Activated CD8-positive, alpha-beta memory T cell treated with anti-CD3 and anti-CD28 coated beads, Interleukin-2, amount 50 U/mL, for 4 hours (primary cell): ENCODE measurements at places on chromosomes 4 and X.

DNA sequence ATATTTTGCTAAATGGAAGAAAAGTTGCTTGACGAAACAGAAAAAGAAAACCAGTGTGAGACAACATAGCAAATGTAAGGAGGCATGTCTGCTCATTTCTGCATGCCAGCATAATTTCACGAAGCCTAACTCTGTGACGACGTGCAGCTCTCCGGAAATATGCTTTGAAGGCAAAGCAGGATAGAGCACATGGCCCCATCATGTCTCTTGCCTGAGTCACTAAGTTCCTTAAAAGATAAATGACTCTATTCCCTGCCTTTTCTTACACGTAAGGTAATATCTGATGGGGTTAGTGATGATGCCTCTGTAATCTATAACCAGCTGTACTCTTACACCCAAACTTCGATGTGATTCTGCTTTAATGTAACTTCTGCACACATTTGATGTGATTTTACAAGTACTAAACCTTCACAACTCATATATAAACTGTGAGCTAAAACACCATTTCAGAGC lies 64.5 kb downstream of the ANXA3 start:
- no peak for DNase-seq

DNA sequence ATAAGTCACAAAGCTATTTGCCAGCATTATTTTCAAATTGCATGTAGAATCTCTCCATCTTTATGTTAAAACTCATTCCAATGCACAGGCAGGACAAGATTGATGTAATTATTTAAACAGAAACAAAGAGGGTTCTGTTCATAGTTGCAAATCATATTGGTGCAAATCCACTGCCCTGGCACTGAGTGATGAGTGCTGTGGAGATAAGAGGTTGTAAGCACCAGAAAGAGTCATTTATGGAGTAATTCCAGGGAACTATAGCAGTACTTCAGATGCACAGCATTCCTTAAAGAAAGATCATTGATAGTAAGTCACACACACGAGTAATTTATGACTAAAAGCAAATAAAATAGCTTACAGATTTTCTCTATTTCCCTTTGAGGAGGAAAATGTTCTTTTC lies 337.7 kb upstream of the CTSO start:
- no peak for DNase-seq

DNA sequence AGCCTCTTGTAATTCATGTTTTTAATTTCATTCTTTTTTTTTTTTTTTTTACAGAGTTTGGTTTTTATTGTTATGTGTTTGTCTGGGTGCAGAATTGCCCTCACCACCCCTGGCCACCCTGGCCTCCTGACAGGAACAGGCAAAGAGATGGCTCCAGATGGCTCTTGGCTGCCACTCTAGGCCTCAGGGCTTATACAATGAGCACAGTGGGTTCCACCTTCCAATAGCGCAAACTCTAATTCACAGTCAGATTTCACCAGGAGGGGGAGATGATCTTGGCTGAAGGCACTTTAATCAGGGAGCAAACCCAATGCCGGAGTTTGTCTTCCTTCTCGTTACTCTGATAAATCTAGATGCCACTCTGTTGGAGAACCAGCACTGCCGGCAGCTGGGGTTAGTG lies 24.8 kb downstream of the CPE start:
- DNase-seq: no peak

- no peak for DNase-seq
These were observed 101.8 kb upstream of the VEGFC start for GRCh38 chr4:176894498-176894897.

DNA sequence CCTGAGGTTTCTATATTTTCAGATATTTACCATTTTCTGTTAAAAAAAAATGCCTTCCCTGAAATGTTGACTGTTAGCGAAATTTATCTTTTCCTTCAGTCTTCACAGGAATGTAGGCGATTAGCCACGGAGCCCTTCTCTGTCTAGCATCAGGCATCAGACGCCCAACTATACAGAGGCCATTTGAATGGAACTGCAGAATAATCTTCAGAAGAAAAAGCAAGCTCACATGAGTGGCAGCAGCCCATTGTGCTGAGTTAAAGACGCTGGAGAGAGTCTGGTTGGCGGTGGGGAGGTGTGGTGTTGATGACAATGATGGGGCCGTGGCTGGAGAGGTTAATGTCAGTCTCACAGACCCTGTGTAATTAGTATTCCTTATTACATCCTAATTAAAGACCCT lies 196.8 kb upstream of the LEF1 start:
- no peak for DNase-seq

- DNase-seq: no peak
These were observed 184.1 kb downstream of the MID1IP1 start for GRCh38 chrX:38985375-38985774.

GRCh38 chr4:80446664-80447063 lies 111.1 kb downstream of the CFAP299 start:
- DNase-seq: no peak

DNA sequence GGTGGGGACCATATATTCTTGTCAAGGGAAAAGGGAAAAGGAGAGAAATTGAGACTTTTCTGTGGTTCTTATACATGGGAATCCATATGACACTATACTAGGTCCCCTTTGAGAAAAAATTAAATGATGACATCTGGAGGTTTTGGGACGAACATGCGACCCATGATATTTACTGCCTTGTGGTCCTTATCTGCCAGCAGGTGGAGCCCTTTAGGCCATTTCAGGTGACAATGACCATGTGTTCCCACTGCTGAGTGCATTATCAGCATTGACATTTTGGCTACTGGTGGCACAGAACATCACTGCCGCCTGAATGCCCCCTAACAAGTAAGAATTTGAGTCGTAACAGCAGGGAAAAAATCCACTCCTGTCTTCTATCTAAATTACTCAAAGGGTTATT lies 843.4 kb downstream of the FSTL5 start:
- DNase-seq: no peak

- DNase-seq: peak; percentile 43
These were observed 567 bp downstream of the C4orf46 start for GRCh38 chr4:158670975-158671664.

GRCh38 chr4:13957871-13958270 lies 330.3 kb upstream of the BOD1L1 start:
- DNase-seq: no peak

- no peak for DNase-seq
These were observed 820.7 kb upstream of the INTU start for GRCh38 chr4:126812076-126812475.

GRCh38 chrX:32155044-32155638 lies 1056.2 kb downstream of the DMD start:
- DNase-seq: no peak

DNA sequence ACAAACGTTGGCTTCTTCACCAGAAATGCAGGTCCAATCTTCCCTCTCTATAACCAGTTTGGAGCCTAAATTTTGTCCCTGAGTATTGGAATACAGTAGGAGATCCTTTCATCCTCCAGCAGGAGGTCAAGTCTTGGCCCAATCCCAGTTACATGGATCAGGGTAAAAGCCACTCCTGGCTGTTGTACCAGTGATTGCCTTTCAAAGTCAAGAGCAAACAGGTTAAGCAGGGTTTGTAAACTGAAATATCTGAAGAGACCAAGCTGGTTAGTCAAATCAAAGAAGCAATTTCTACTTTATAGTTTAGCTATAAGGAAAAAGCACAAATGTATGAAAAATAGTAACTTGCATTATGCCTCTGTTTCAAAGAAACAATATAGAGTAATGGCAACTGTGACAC lies 329.4 kb downstream of the NAF1 start:
- DNase-seq: no peak

- no peak for DNase-seq
These were observed 534.1 kb upstream of the GALNTL6 start for GRCh38 chr4:171279131-171279530.

GRCh38 chr4:20176881-20177280 lies 74.8 kb upstream of the SLIT2 start:
- DNase-seq: no peak

DNA sequence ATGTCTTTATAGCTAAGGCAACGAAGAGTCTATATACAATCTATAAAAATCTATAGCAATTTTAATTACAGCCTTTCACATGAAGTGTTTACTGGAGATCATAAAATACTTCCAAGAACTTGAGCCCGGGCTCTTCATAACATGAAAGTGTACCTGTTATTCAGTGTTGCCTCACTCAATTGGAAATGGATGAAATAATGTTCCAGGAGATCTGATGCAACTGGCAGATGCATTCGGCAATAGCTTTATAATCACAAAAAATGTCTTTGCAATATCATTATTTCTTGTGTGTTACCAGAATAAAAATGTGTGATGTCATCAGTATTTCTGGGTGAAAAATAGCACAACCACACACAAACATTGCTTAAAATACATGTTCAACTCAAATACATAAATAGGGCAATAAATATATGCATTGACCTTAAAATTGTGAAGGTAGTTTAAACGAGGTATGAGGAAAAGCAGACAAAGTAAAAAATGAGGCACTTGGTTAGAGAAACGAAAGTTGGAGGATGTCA lies 1266.8 kb upstream of the PCDH7 start:
- DNase-seq: no peak

GRCh38 chr4:75860606-75861005 lies 41.6 kb downstream of the PPEF2 start:
- no peak for DNase-seq

- DNase-seq: no peak
These were observed 854.4 kb upstream of the INTU start for GRCh38 chr4:126778348-126778747.

GRCh38 chr4:14908635-14909034 lies 93.6 kb upstream of the CPEB2 start:
- DNase-seq: no peak

DNA sequence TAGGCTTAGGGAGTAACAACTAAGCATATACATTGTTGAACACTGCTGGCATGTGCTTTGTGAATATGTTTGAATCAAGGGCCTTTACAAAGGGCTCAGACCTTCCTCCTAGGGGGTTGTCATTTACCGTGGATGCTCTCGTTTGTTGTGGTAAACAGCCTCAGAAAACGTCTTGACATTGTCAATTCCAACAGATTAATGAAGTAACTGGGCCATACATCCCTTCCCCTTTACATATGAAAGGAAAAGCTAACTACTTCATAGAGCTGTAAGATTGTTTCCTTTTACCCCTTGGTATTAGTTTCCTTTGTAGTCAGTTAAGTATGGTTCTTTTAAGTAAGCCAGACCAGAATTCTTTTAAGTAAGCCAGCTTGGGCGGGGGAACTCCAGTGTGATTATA lies 42.9 kb downstream of the FAT4 start:
- DNase-seq: no peak

DNA sequence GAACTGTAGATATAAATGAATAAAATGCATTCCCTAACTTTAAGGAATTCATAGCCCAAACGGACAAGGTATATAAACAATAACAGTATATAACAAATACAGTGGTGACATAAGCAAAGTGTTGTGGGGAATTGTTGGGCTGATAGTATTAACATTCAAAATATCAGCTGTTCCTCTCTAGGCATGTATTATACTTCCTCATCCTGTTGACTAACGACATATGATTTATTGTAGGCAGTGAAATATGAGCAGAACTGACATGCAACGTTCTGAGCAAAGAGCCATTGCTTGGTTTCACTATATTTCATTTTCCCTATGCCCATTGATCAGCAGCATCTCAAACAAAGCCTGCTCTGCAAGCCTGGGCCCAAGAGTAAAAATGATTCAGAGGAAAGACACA lies 143.9 kb downstream of the PTCHD1 start:
- DNase-seq: no peak

- DNase-seq: no peak
These were observed 526.5 kb downstream of the TRIML1 start for GRCh38 chr4:188665491-188666457.

GRCh38 chrX:5810636-5811035 lies 418.0 kb downstream of the NLGN4X start:
- no peak for DNase-seq

GRCh38 chr4:6309777-6310176 lies 40.1 kb downstream of the WFS1 start:
- no peak for DNase-seq

- no peak for DNase-seq
These were observed 167.5 kb upstream of the FRMPD4 start for GRCh38 chrX:11970578-11971359.

- DNase-seq: no peak
These were observed 22.8 kb downstream of the CTBP1 start for GRCh38 chr4:1226144-1226481.

GRCh38 chr4:102807345-102807744 lies 20.0 kb downstream of the UBE2D3 start:
- DNase-seq: no peak

GRCh38 chr4:7868892-7869471 lies 70.7 kb downstream of the AFAP1 start:
- no peak for DNase-seq

GRCh38 chr4:80140194-80140593 lies 57.1 kb upstream of the PRDM8 start:
- no peak for DNase-seq

DNA sequence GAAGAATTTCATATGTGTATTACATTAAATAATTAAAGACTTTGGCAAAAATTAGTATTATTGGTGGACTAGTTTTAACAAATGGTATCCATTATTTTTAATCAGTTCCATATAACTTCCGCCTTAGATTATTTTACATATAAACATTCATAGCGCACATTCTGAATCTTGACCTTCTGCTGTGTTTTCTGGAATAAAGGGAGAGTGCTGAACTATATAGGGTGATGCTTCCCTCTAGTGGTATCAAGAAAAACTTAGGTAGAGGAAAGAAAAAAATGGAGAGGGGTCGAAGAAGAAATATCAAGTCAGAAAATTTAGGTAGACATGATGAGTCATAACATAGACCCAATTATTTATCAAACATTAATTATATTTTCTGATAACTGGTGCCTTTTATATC lies 155.6 kb upstream of the PACRGL start:
- DNase-seq: no peak

- no peak for DNase-seq
These were observed 42.7 kb upstream of the GRPEL1 start for GRCh38 chr4:7110546-7110945.

- DNase-seq: no peak
These were observed 154.5 kb downstream of the ATP10D start for GRCh38 chr4:47639531-47639930.

DNA sequence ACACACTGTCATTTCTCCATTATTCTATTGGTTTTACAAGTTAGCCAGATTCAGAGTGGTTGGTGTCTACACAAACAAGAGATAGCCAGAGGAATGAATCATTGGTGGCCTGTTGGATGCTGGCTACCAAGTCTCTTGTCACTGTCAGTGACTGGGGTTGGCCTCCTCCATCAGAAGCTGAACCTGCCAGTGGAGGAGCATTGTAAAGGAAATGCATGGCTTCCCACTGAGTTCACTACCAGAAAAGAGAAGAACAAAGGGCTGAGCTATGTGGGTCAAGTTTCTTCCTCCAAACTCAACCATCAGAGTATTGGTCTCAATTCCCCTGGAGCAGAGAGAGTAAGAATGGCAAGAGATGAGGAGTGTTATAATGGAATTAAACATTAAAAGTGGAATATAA lies 26.5 kb upstream of the ANKRD50 start:
- DNase-seq: no peak

GRCh38 chr4:112526061-112526460 lies 10.1 kb upstream of the NEUROG2 start:
- no peak for DNase-seq

DNA sequence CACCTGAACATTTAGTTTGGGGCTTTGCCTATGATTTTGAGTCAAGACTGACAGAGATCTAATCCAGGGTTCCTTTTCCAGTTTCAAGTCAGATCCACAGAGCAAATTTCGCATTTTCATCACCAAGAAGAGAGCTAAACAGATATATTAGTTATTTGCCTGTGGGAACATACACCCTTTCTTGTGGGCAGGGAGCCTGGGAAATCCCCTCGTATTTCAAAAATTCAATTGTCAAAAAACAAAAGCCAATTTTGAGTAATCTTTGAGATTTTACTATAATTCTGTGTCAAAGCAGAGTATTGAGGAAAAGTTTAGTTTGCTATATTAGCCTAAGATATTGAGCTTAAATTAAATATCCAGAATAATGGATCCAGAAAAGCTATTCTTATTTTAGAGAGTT lies 56.6 kb downstream of the AFM start:
- DNase-seq: no peak
